HT-29 (cell line): ENCODE measurements at places on chromosomes 2 and 18. TPM values are rescaled to one million over a fixed set of nuclear protein-coding genes. Genes with fewer than 3 reads are reported as not detected.

- DNase-seq = no peak
Measured at GRCh38 chr18:4543711-4544110, 88.6 kb upstream of the DLGAP1 start.

Gene PSD4
- 85.5 and 90.1 TPM in 2 replicates for total RNA-seq

- DNase-seq = peak; percentile 79
Measured at GRCh38 chr2:110115291-110116032, at the start of gene MALL. MALL (minus strand) TSS chr2:110115822; CDS start chr2:110115792, 30 bp downstream.

- DNase-seq = peak; percentile 53
Measured at GRCh38 chr2:151410485-151410834, 758 bp downstream of the RIF1 start.

- DNase-seq = no peak
Measured at GRCh38 chr18:69261406-69261805, 139.3 kb upstream of the DOK6 start.
